Smooth muscle cell of bladder (primary cell): ENCODE measurements at places on chromosomes 2 and 18. TPM values are rescaled to one million over a fixed set of nuclear protein-coding genes. Genes with fewer than 3 reads are reported as not detected.

Gene DLX1
- not detected in 2 replicates for total RNA-seq

Gene ZNF521
- 25.0 and 37.3 TPM in 2 replicates for total RNA-seq

Gene COL3A1
- 5,666 and 6,441 TPM in 2 replicates for total RNA-seq

Gene EFR3B
- 0.71 and 1.4 TPM in 2 replicates for total RNA-seq

Gene RUFY4
- total RNA-seq = not detected in 2 replicates

Gene KCNIP3
- total RNA-seq = 0.57 and 1.0 TPM in 2 replicates

Gene ABCG8
- not detected in 2 replicates for total RNA-seq

Gene GKN2
- not detected in 2 replicates for total RNA-seq

Gene PLEKHB2
- 53.8 and 60.0 TPM in 2 replicates for total RNA-seq

Gene IHH
- not detected in 2 replicates for total RNA-seq

Gene CD8A
- total RNA-seq = not detected in 2 replicates

Gene PLCD4
- 1.8 TPM in 2 replicates for total RNA-seq

Gene SULT1C2
- under 0.01 and 0.83 TPM in 2 replicates for total RNA-seq

Gene STPG4
- total RNA-seq = 0.28 and 0.37 TPM in 2 replicates

Gene POTEC
- total RNA-seq = under 0.01 TPM in 1 of 2 replicates, not detected in the other

Gene CARF
- total RNA-seq = 5.1 and 5.3 TPM in 2 replicates

Gene DHRS9
- total RNA-seq = 0.09 TPM in 1 of 2 replicates, not detected in the other

Gene INHBB
- under 0.01 and 0.09 TPM in 2 replicates for total RNA-seq

Gene NDC80
- total RNA-seq = 2.7 and 2.8 TPM in 2 replicates

Gene ERICH2
- total RNA-seq = 1.2 and 1.3 TPM in 2 replicates

Gene SPEG
- 3.7 and 9.8 TPM in 2 replicates for total RNA-seq

Gene CD302
- 6.1 and 8.0 TPM in 2 replicates for total RNA-seq

Gene ALPG
- not detected in 2 replicates for total RNA-seq

Gene ARHGAP15
- total RNA-seq = 0.09 and 0.14 TPM in 2 replicates

Gene ATP9B
- 26.2 and 27.1 TPM in 2 replicates for total RNA-seq

Gene HTR2B
- 6.0 and 10.8 TPM in 2 replicates for total RNA-seq

Gene RNF125
- total RNA-seq = 0.28 TPM in 2 replicates

Gene GALNT13
- 17.2 and 40.3 TPM in 2 replicates for total RNA-seq

Gene UNC80
- total RNA-seq = not detected in 2 replicates

Gene EMILIN1
- 203 and 242 TPM in 2 replicates for total RNA-seq

Gene RGPD3
- total RNA-seq = 0.09 and 0.14 TPM in 2 replicates

Gene EVA1A
- 13.2 and 13.4 TPM in 2 replicates for total RNA-seq

Gene DPP10
- total RNA-seq = not detected in 2 replicates

Gene SCN2A
- total RNA-seq = 0.43 and 3.0 TPM in 2 replicates
